ENCODE measurements at places on chromosomes 12 and 14.

- H3K27ac ChIP-seq, result no peak overlapping the region
- no peaks in the 10 kb centered on the region for H3K36me3 ChIP-seq
- H3K4me3 ChIP-seq, result no peak overlapping the region
- H3K4me1 ChIP-seq, result no peaks in the 10 kb centered on the region
Observed at GRCh38 chr12:26567126-26567525, 265.9 kb downstream of the ITPR2 start.

- peak; percentile 58 for DNase-seq
- H3K4me3 ChIP-seq, result peak overlapping the region; percentile 72
- peak overlapping the region; percentile 89 for H3K27ac ChIP-seq
- H3K4me1 ChIP-seq, result peaks cover 61% of the 10 kb centered on the region
Observed at GRCh38 chr14:100237735-100238418, 1.1 kb upstream of the YY1 start.

DNA sequence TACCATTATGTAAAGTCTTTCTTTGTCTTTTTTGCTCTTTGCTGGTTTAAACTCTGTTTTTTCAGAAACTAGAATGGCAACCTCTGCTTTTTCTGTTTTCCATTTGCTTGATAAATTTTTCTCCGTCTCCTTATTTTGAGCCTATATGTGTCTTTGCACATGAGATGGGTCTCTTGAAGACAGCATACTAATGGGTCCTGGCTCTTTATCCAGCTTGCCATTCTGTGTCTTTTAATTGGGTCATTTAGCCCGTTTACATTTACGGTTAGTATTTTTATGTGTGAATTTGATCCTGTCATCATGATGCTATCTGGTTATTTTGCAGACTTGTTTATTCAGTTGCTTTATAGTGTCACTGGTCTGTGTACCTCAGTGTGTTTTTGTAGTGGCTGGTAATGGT lies 207.9 kb upstream of the TMEM260 start:
- H3K27me3 ChIP-seq, result no peaks in the 10 kb centered on the region
- no peak overlapping the region for H3K27ac ChIP-seq
- no peaks in the 10 kb centered on the region for H3K4me1 ChIP-seq
- H3K36me3 ChIP-seq, result no peaks in the 10 kb centered on the region
- no peak for DNase-seq

DNA sequence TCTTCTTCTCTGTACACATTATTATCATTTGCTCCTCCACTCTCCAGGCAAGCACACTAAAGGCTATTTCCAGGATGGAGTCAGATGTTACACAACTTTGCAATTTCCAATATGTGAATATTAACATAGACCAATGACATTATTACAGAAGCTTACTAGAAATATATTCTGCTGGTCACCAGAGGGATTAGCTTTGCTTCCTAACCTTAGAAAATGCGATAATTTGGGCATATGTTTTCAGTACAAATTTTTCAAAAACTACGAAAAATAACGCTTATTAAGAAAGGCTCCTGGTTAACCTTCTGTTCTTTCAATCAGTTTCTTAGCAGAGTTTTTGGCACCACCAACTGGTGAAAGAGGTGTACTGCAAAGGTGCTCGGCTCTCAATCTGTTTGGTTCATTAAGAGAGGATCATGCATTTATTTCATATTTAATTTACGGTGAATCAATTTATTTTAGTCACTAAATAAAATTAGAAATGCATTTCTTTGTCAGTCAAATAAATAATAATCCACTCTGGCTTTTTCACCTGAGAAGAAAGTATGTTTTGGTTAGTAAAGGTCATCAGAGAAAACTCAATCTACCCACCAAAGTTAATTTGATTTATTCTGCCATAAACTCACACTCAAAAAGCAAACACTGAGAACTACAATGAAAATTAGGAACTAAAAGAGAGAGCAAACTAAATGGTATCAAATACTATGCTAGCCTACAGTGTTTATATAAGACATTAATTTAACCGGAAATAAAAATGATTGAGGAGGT lies 39.2 kb downstream of the EFCAB11 start:
- H3K4me1 ChIP-seq, result peaks cover 4% of the 10 kb centered on the region
- peak; percentile 64 for DNase-seq
- H3K27me3 ChIP-seq, result no peaks in the 10 kb centered on the region

DNA sequence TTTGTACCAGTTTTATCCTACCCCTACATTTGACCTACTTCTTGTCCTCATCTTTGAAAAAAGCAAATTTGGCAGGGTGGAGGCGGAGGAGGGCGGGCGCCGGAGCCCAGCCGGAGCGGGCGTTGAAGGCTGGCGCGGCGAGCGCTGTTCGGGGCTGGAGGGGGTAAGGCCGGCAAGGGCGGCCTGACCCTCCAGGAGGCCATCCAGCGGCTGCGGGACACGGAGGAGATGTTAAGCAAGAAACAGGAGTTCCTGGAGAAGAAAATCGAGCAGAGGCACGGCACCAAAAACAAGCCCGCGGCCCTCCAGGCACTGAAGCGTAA lies 27.2 kb downstream of the FBXO34 start:
- no peak overlapping the region for H3K27ac ChIP-seq
- H3K4me1 ChIP-seq, result peaks cover 46% of the 10 kb centered on the region
- H3K27me3 ChIP-seq, result no peaks in the 10 kb centered on the region
- DNase-seq, result no peak

GRCh38 chr12:98618952-98619351 lies 25.5 kb downstream of the SLC25A3 start:
- no peak overlapping the region for H3K27ac ChIP-seq
- no peak overlapping the region for H3K4me3 ChIP-seq
- no peaks in the 10 kb centered on the region for H3K27me3 ChIP-seq
- no peaks in the 10 kb centered on the region for H3K36me3 ChIP-seq
- no peaks in the 10 kb centered on the region for H3K4me1 ChIP-seq
- no peak for DNase-seq

DNA sequence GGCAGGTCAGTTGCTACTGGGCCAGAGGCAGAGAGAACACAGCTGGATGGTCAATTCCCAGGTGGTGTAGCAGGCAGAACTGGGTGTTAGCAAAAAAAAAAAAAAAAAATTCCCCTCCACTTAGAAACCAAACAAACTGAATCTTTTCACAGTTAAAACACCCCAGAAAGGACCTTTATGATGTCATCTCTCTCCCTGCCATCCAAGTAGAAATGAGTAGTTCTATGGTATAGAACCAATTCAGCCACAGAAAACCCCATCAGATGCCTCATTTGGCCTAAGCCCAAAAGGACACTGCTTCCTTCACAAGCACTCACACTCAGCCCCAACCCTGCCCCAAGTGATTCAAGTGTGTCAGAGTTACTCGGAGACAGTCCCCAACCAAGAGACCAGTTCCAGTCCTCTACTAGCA lies 230.8 kb downstream of the DPF3 start:
- no peaks in the 10 kb centered on the region for H3K36me3 ChIP-seq
- H3K27ac ChIP-seq, result no peak overlapping the region
- no peak for DNase-seq
- no peaks in the 10 kb centered on the region for H3K4me1 ChIP-seq

DNA sequence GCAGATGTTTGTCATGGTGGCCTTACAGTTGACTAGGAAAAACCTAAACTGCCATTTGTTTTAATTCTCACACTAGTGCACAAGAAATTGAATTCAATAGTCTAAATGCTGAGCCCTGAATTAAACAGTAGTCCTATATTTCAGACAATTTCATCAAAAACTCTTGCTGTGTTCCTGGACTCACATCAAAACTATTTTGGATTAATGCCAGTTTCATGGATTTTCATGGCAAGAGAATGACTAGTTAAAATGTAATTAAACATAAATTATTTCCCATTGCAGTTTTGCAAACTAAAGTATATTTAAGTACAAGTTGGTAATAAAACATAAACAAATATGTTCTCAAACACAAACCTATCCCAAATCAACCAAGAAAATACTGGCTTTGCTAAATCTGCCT lies 468.0 kb upstream of the PRICKLE1 start:
- H3K27ac ChIP-seq, result no peak overlapping the region
- H3K27me3 ChIP-seq, result no peaks in the 10 kb centered on the region

GRCh38 chr12:90199006-90199405 lies 490.4 kb upstream of the ATP2B1 start:
- no peaks in the 10 kb centered on the region for H3K27me3 ChIP-seq
- no peaks in the 10 kb centered on the region for H3K36me3 ChIP-seq
- peak; percentile 28 for DNase-seq
- no peak overlapping the region for H3K27ac ChIP-seq

GRCh38 chr14:99387880-99388279 lies 92.8 kb downstream of the SETD3 start:
- no peak for DNase-seq
- H3K27ac ChIP-seq, result no peak overlapping the region
- peaks cover 7% of the 10 kb centered on the region for H3K4me1 ChIP-seq
- no peaks in the 10 kb centered on the region for H3K36me3 ChIP-seq
- H3K4me3 ChIP-seq, result no peak overlapping the region

GRCh38 chr14:71373773-71374172 lies 466.5 kb downstream of the PCNX1 start:
- no peak overlapping the region for H3K4me3 ChIP-seq
- H3K4me1 ChIP-seq, result peaks cover 16% of the 10 kb centered on the region
- DNase-seq, result no peak
- no peak overlapping the region for H3K27ac ChIP-seq

- H3K4me3 ChIP-seq, result no peak overlapping the region
- no peak overlapping the region for H3K27ac ChIP-seq
- DNase-seq, result no peak
- no peaks in the 10 kb centered on the region for H3K4me1 ChIP-seq
- H3K36me3 ChIP-seq, result no peaks in the 10 kb centered on the region
Observed at GRCh38 chr14:81946375-81946774, 412.7 kb upstream of the SEL1L start.

DNA sequence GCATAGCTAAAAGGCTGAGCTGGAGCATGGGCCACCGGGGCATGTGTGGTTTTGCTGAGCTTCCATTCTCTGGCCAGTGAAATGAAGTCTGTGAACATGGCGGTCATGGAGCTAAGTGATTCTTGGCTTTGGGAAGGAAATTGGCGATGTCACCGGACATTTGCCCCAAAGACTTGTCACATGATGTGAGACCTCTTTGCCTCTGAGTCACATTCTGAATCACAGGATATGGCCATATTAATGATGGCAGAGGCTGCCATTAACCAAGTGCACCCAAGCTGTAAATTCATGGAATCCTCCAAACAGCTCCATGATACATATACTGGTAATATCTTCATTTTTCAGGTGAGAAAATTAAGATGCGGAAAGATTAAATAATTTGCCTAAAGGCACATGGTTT lies 27.4 kb upstream of the BATF start:
- H3K27ac ChIP-seq, result no peak overlapping the region
- no peaks in the 10 kb centered on the region for H3K27me3 ChIP-seq
- H3K36me3 ChIP-seq, result no peaks in the 10 kb centered on the region
- H3K4me1 ChIP-seq, result no peaks in the 10 kb centered on the region

DNA sequence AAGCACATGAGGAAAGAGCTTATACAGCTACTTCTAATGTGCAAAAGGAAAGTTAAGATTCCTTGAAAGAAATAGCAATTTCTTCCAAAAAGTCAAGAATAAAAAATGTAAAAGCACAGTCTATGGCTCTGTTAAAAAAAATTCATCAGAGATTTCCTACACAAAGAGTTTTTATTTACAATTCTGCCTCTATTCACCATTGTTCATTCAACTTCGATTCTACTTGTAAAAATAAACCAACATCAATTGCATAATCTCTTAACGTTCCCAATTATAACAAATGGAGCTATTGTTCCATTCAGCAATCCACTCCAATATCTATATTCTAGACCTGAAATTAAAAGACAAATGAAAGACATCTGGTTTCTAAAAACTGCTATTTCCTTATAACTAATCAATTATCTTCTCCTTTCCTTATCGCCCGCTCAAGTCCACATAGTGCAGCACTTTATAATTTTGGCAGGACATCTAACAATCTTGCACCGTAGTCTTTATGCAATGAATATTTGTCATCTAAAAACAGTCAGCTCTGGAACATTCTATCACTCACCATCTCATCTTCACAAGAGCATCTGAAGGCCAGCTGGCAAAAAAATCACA lies 6.2 kb downstream of the EIF2S3B start:
- H3K27ac ChIP-seq, result no peak overlapping the region
- DNase-seq, result no peak
- no peaks in the 10 kb centered on the region for H3K27me3 ChIP-seq
- H3K4me3 ChIP-seq, result no peak overlapping the region
- H3K4me1 ChIP-seq, result no peaks in the 10 kb centered on the region
- H3K36me3 ChIP-seq, result no peaks in the 10 kb centered on the region

DNA sequence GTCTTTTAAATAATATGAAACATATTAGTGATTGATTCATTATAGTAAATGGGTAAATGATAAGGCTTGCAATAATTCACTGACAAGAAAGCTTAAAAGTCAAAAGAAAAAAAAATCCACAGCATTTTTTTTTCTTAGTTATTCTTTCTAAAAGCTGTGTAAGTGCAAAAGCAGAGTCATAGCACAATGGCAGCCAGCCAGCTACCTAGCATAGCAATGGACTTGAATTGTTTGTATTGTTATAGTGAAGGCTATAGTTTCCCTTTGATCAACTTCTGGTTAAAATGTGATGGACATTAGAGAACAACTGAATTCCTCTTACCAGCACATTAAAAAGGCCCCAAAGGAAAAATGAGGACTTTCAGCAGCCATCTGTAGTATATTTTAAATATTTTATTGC lies 232.1 kb downstream of the NAV3 start:
- no peak overlapping the region for H3K27ac ChIP-seq
- H3K4me1 ChIP-seq, result no peaks in the 10 kb centered on the region
- no peak overlapping the region for H3K4me3 ChIP-seq

DNA sequence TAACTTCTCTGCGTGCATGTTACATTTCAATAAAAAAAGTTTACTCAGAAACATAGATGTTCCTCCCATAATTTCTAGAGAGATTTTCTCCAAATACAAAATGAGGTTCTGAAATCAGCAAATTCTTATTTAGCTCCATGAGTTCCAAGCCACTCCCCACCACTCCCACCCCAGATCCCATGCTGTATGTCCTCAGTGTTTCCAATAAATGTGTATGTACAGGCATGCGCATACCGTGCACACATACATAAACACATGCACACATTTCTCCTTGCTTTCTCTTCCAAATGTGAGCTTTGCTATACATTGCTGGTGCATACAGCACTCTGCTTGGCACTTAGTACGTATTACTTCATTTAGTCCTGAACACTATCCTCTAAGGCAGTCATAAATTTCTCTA lies 209.7 kb downstream of the MSRB3 start:
- H3K27me3 ChIP-seq, result no peaks in the 10 kb centered on the region
- H3K4me1 ChIP-seq, result no peaks in the 10 kb centered on the region
- no peak overlapping the region for H3K27ac ChIP-seq
- H3K36me3 ChIP-seq, result no peaks in the 10 kb centered on the region
- H3K4me3 ChIP-seq, result no peak overlapping the region

DNA sequence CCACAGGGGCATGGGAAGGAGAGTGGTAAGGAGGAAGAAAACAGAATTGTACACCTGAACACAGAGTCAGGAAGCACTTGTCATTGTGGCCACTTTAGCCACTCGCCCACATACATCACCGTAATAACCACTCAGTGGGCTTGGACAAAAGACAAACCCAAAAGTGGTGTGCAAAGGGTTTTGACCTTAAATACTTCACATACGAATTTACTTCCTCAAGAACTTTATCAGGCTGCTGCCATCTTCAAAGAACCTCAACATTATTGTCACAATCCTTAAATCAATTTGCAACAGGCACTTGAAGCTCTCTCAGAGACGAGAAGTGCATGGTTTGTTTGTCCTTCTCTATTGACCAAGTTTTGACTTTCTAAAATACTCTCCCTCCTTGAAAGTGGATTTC lies 187.3 kb upstream of the EGLN3 start:
- no peaks in the 10 kb centered on the region for H3K27me3 ChIP-seq
- H3K27ac ChIP-seq, result no peak overlapping the region
- no peaks in the 10 kb centered on the region for H3K4me1 ChIP-seq
- no peaks in the 10 kb centered on the region for H3K36me3 ChIP-seq
- no peak overlapping the region for H3K4me3 ChIP-seq

- H3K27me3 ChIP-seq, result no peaks in the 10 kb centered on the region
- peaks cover 58% of the 10 kb centered on the region for H3K4me1 ChIP-seq
- H3K4me3 ChIP-seq, result peak overlapping the region; percentile 18
- peak overlapping the region; percentile 61 for H3K27ac ChIP-seq
- no peaks in the 10 kb centered on the region for H3K36me3 ChIP-seq
Observed at GRCh38 chr14:75246546-75247285, 31.9 kb upstream of the FOS start.

GRCh38 chr12:56994231-56994746 lies 12.1 kb downstream of the ZBTB39 start:
- H3K27ac ChIP-seq, result no peak overlapping the region

Measured in CD4-positive, alpha-beta memory T cell (primary cell).